NCI-H146 (cell line): ENCODE measurements at places on chromosomes 12 and 14.
A peak's percentile ranks its signal among the peaks of the same experiment; 100 is the strongest.

DNA sequence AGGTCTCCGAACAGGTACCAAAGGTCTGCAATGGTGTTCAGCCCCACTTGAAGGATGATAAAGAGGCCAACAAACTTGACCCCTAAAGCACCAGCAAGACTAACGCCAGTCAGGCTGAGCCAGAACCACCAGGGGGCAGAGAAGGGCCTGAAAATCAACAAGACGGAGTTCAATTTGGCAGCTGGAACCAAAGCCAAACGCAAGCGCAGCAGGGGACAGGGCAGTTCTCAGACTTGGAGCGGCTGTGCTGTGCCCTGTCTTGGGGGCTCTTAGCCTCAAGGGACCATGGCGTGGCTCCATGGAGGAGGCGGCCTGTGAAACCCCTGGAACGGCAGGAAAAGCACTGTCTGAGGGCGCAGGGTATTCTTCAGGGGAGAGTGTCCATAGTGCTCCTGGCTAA, 19.6 kb downstream of the POMT2 start:
- DNase-seq: peak; percentile 26

DNA sequence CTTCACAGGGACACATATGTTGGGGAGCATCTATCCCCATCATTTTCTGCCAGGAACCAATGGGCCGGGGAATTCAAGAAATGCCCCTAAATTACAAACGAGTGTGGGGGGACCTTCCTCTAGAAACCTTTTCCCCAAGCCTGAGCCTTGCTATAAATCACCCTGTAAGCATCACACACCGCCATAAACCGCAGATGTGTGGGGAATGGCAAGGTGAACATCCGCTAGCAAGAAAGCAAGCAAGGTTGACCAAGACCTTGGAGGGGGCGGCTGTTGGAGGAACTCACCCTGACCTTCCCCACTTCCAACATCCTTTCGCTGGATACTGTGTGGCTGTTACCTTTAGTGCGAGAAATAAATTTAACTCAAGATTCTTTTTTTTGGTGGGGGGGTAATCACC, 693.3 kb upstream of the TBX3 start:
- no peak for DNase-seq

DNA sequence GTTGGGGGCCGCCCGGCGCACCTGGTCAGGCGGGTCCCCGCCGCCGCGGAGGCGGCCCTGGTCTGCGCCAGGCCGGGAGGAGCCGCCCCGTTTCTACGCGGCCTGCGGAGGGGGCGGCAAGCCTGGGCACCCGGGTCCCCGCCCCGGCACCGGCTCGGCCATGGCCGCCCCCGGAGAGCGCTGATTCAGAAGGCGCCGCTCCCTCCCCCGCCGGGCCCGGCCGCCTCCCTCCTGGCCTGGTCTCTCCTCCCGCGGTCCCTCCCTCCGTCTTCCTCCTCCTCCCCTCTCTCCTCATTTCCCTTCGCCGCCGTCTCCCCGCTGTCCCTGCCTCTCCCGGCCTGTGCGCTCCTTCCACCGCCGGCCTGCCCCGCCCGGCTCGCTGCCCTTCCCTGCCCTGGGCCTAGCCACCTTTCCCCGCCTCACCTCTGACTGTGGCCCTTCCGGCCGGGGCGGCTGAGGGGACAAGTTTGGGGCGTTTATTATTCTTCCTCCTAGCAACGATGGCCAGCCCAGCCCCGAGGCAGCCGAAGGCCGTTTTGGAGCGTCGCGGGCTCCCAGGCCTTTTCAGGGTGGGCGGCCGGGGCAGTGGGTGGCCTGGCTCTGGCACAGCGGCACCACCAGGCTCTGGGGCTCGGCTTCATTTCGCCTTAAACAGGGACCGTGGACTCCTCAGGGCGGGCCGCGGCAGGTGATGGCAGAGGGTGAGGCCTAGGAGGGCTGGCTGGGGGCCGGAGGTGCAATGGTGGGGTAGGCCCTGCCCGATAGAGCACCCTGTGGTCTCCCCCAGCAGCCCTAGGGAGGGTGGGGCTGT, 768 bp downstream of the CEP170B start:
- DNase-seq: peak; percentile 75

DNA sequence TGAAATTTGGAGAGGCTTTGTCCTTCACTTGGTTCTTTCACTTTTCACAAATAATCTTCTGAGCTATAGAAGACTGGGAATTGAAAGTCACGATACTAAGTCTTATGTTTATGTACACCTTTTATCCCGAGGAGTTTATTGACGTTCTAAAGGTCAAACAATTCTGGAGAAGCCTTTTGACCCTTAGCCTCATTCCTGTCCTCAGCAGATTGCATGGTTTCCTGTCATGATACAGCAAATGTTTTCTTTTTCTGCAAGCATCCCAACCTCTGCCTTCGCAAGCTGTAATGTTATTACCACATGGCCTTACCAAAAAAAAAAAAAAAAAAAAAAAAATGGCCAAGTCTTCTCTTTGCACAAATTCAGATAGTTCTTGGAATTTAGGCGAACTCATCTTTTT, 411.7 kb upstream of the FLRT2 start:
- no peak for DNase-seq

DNA sequence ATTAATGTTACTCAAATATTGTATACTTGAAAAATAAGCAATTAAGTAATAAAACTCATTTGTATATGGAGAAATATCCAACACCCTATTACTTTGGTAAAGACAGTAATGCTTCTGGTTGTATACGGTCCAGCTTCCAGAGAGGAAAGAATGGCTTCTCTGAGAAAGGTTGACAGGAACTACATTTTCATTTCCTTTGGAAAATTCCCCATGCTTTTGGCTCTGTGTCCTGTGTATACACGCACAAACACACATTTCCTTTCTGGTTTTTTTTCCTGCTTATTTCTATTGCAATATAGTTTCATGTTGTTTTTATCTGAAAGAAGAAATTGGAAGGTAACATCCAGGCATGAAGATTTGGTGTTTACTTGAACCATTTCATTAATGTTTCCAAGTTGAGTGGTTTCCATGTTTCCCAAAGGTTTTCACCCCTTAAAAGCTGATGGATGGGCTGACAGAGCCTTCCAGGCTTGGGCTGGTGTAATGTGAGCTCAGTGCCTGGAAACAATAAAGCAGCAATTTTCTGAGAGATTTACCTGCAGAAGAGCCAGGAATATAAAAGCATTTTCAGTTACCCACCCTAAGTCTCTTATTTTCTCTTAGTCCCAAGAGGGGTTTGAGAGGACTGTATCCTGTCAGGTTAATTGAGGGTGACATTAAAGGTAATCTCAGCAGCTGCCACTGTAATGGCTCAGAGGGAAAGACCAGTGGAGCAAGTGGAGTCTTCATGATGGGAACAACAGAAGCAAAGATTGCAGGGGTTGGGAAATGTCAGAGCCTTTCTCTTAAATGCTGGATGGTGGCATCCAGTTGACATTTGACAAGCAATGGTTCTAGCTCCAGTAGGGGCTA, 33.4 kb upstream of the TMTC1 start:
- DNase-seq: no peak

DNA sequence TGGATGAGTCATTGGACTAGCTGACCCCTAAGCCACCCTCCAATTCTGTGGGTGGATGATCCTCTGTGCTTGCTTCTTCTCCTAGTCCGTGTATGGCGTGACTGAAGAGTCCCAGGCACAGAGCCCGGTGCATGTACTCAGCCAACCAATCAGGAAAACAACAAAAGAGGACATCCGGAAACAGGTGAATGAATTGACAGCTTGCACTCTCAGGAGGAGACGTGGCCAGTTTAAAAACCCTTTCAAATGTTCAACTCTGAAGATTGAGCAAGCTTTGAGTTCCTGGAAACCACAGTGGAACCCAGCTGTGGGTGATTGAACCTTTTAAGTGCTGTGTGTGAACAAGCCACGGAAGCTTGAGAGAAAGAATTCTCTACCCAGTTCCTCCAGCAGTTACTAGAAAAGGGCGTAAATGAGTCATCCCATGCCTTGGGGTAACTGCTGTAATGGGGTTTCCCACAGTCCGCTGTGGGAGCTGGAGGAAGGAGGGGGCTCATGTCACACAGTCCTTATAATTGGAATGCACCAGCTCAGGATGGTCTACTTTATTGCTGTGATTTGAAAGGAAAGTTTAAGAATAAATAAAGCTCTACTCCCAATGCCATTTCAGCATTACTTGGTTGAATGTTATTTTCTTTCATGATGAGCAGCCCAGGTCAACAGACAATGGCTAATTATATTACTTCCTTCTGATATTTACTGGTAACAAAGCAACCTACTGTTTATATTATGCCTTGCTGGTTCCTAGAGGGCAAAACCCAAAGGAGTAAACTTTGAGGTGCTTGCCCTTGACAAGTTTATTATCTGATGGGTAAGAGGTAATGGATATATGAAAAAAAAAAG, 417.0 kb downstream of the DPF3 start:
- DNase-seq: no peak

GRCh38 chr12:104863296-104863948, 94.7 kb downstream of the SLC41A2 start:
- no peak for DNase-seq

DNA sequence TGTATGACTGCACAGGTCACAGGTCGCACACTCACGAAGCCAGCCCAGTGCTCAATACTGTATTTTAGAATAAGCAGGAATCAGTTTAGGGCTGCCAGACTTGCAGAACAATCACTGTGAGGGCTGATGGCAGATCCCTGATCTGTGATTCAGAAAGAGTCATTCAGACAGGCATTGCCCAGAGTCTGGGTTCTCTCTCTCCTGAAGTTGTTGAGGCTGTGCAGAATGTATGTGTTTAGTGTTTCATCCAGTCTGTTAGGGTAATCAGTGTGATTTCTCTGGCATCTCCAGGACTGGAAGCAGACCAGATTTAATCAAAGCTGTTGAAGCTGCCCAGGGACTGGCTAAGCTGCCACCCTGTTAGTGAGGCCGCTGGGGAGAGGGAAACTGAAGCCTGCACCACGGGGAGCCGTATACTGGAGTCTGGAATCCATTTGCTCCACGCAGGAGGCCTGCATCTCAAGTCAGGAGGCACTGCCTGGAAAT, 69.3 kb downstream of the ETV6 start:
- DNase-seq: peak; percentile 24

- DNase-seq: no peak
Observed at GRCh38 chr12:123732251-123732650, 20.1 kb downstream of the ATP6V0A2 start.

GRCh38 chr12:48110691-48111311, 4.9 kb upstream of the SENP1 start:
- DNase-seq: no peak

DNA sequence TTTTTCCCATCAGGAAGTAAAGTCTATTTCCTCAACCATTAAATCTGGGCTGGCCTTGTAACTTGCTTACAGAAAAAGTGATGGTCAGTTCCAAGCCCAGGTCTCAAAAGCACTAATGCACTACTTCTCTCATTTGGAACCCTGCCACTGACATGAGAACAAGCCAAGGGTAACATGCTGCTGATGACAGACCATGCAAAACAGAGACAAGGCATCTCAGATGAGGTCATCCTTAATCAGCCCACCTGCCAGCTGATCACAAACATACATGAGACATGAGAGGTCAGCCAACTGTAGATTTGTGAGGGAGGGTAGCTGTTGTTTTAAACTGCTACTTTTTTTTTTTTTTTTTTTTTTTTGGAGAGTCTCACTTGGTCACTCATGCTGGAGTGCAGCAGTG, 16.2 kb downstream of the TWF1 start:
- DNase-seq: peak; percentile 12

GRCh38 chr12:119262388-119262787, 72.1 kb upstream of the CCDC60 start:
- no peak for DNase-seq

DNA sequence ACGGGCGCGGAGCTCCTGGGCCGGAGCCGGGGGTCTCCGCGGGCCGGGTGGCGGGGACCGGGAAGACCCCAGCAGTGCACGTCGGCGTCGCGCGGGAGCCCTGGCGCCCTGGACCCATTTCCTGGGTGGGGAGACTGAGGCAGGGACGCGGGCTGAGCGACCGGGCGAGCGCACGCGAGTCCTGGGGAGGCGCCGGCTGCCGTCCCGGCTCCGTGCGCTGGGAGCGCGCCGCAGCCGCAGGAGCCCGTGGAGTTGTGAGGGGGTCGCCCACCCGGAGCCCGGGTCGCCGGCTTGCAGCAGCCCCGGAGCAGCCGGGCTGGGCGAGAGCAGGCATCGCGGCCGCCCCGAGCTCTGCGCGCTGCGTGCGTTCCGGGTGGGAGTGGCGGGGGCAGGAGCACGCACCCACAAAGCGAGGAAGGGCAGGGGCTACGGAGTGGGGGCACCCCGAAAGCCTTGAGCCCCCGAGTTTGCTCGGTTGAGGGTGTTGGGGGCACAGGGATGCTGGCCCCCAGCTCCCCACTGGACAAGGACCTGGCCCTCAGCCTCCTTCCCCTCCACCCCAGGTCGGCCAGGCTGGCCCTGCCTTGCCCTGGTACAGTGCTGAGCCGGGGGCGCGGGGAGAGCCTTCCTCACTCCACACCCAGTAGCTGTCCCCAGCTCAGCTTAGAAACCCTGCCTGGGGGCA, 620 bp downstream of the MMP17 start:
- peak; percentile 54 for DNase-seq

- DNase-seq: no peak
Observed at GRCh38 chr12:117362391-117362790, 965 bp upstream of the NOS1 start.

GRCh38 chr12:97140355-97140754, 233.3 kb downstream of the NEDD1 start:
- DNase-seq: no peak

- no peak for DNase-seq
Observed at GRCh38 chr12:69501154-69501895, 31.1 kb downstream of the FRS2 start.

GRCh38 chr12:54861927-54862326, 7.6 kb downstream of the MUCL1 start:
- DNase-seq: no peak

- DNase-seq: peak; percentile 76
Observed at GRCh38 chr14:91396959-91397815, 20.4 kb downstream of the CCDC88C start.

- no peak for DNase-seq
Observed at GRCh38 chr14:102733326-102733725, 43.9 kb upstream of the TRAF3 start.

- no peak for DNase-seq
Observed at GRCh38 chr12:22729957-22730443, 105.0 kb downstream of the ETNK1 start.

- no peak for DNase-seq
Observed at GRCh38 chr12:93868771-93869170, 191.6 kb downstream of the CRADD start.

- DNase-seq: no peak
Observed at GRCh38 chr12:6249580-6249979, 49.4 kb downstream of the CD9 start.
